NB4 (cell line): ENCODE measurements at places on chromosomes 1 and 21.

- DNase-seq: no peak
Observed at GRCh38 chr1:175792136-175792535, 48.7 kb upstream of the TNR start.

- no peak for DNase-seq
Observed at GRCh38 chr1:206049293-206049692, 3.7 kb upstream of the RHEX start.

DNA sequence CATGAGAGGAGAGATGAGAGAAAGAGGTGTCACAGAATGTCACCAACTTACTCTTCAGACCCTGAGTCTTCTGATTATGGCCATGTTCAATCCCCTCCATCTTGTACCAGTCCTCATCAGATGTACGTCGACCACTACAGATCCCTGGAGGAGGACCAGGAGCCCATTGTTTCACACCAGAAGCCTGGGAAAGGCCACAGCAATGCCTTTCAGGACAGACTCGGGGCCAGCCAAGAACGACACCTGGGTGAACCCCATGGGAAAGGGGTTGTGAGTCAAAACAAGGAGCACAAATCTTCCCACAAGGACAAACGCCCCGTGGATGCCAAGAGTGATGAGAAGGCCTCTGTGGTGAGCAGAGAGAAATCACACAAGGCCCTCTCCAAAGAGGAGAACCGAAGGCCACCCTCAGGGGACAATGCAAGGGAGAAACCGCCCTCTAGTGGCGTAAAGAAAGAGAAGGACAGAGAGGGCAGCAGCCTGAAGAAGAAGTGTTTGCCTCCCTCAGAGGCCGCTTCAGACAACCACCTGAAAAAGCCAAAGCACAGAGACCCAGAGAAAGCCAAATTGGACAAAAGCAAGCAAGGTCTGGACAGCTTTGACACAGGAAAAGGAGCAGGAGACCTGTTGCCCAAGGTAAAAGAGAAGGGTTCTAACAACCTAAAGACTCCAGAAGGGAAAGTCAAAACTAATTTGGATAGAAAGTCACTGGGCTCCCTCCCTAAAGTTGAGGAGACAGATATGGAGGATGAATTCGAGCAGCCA is 8.0 kb downstream of the ELOA start:
- peak; percentile 70 for DNase-seq

- no peak for DNase-seq
Observed at GRCh38 chr1:221241157-221241556, 361.9 kb downstream of the HLX start.

- DNase-seq: no peak
Observed at GRCh38 chr1:214372092-214372491, 91.1 kb downstream of the SMYD2 start.
